ENCODE measurements at places on chromosomes 1 and 21.

GRCh38 chr1:31725134-31725533 lies 21.3 kb upstream of the COL16A1 start:
- no peak for DNase-seq

GRCh38 chr1:183137782-183138181 lies 48.3 kb upstream of the LAMC2 start:
- no peak for DNase-seq

- DNase-seq = no peak
Measured at GRCh38 chr1:110125810-110126209, 13.6 kb downstream of the UBL4B start.

- DNase-seq = no peak
Measured at GRCh38 chr1:181057079-181057478, 23.3 kb downstream of the MR1 start.

GRCh38 chr1:220001095-220001501 lies 45.2 kb downstream of the EPRS1 start:
- no peak for DNase-seq
